ENCODE measurements at places on chromosomes 12 and 14.

DNA sequence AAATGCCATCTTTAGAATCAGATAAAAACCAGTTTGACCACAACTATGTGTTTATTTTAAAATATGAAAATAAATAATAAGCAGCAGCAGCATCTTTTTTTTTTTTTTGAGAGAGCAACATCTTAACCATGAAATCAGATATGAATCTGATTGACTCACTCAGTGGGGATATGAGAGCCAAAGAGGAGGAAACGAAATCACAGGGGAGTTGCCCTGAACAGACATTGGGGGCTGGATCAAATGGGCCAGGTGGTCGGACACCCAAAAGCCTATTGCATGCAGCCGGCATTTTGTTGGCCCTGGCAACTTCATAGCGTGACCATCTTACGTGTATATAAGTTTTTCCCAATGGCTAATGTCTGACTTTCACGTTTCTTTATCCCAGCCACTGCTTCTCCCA is 321.1 kb downstream of the NPAS3 start:
- no peak for DNase-seq

DNA sequence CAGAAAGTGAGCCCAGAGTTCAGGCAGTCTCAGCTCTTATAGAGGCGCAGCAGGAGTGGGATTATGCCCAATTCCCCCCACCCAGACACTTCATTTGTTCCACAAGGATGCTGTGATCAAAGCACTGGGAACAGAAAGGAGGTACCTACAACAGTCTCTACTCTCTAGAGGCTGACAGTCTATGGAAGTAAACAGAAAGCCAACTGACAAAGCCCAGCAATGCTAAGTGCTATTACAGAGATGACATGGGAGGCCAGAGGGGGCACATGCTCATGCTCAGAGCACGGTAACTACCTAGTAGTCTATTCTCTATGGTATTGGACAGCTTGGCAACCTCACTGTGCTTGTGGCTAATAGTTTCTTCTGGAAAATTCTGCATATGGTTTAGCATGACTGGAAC is 85.9 kb downstream of the STXBP6 start:
- DNase-seq: no peak

GRCh38 chr14:20494935-20495766 is 10.2 kb upstream of the RNASE10 start:
- no peak for DNase-seq

DNA sequence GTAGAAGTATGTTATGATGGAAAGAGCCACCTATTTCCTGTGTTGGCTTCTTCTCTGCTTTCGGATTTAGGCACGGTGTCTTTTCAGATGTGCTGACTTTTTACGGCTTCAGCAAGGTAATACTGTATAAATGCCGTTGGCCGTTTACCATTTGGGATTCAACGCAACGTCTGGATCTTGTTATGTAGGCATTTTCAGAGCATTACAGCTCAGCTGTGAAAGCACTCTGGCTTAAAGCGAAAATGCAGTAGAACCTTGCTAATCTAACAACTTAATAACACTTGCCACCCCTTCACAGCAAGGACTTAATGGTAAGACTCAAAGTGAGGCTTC is 229.9 kb downstream of the EFCAB11 start:
- DNase-seq: no peak

DNA sequence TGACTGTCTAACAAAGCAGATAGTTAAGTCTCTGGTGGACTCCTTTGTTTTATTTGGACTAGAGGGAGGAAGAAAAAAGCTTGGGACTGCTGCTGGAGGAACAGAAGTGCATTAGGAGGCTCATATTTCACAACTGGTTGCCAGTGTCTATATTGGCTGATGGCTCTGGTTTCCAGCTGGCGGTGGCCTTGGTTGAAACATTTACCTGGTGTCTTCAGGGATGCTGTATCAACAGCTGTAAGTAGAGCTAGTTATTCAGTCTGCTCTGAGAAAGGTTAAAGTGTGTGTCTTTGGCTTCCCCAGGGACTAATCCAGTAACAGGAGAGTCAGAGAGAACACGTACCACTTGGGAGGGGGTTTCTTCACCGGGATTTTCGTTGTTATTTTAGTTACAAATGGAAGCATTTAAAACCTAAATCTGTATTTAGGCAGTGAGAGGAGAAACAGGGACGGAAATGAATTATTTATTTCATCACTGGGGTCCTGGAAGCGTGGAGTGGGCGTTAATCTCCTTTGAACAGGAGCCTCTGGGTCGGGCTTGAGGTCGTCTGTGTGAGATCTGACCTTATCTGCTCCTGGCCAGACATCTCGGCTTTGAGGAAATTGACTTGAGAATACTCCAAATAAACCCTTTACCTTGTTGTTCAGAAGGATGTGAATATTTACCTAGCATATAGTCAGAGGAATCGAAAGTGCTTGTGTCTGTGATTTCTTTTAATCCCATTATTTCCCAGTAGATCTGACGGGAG is 149.9 kb downstream of the NRXN3 start:
- no peak for DNase-seq

DNA sequence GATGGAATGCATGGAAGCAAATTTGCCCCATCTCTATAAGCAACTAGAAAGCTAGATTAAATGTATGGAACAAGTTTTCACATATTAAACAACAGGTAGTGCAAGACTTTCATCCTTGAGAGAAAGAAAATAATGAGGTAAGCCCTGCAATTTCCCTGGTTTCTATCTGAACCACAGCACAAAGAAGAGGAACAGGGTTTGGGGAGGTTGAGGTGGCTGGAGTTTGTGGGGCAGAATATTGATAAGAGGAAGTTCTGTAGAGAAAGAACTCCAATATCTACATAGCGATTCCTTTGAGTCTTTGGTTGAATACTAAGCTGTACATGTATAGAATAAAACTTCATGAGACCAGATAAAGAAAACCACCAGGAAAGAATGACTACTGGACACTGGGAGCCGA is 96.3 kb upstream of the CCND2 start:
- no peak for DNase-seq

DNA sequence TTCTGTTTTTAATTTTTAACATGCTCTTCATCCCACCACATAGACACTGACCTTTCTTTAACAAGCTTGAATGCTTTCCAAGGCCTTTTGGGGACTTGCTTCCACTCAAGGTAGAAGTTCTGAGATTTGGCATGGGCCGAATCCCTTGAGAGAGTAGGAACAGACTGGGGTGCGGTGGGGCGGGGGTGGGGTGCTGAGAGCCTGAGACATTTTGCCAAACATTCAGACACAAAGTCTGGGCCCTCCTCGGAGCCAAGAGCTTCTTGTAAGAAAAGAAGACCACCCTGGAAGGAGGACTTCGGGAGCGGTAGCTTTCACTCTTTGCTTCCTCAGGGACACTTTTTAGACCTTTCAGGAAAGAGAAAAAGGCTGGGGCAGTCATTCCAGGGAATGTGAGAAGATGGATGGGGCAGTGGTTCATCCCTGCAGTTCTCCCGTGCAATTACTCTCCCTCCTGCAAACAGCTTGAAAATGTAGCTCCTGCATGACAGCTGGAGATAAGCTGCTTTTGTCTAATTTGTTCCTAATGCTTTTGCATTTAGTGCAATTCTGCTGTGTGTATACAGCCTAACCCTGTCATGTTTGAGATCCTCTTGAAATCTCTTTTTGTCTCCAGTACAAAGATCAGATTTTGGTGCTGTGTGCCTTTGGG is 16.3 kb upstream of the MYO1H start:
- no peak for DNase-seq

DNA sequence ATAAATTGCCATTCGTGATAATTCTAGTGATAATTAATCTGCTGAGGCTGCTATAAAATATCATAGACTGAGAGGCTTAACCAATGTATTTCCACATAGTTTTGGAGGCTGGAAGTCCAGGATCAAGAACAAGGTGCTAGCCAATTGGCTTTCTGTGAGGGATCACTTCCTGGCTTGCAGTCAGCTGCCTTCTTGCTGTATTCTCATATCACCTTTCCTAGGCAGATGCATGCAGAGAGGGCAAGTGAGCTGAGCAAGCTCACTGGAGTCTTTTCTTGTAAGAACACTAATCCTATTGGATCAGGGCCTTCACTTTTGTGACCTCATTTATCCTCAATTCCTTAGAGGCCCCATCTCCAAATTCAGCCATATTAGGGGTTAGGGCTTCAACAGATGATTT is 640.7 kb downstream of the DIO2 start:
- DNase-seq: no peak

DNA sequence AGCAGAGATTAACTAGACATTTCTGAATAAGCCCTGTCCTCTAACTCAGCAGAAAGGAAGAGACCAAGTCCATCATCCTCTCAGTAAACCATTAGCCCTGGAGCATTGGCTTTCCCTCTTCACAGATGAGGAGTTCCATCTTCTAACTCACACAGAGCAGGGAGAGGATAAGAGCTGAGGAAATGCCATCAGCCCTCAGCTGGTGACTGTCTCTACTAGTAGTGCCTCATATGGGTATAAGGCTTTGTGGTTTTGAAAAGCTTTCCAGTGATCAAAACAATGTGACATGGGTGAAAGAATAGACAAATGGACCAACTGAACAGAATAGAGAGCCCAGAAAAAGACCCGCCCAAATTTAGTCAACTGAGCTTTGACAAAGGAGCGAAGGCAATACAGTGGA is 197.2 kb upstream of the NUDT4 start:
- DNase-seq: no peak

GRCh38 chr14:65415613-65416012 is 3.1 kb downstream of the FUT8 start:
- no peak for DNase-seq

DNA sequence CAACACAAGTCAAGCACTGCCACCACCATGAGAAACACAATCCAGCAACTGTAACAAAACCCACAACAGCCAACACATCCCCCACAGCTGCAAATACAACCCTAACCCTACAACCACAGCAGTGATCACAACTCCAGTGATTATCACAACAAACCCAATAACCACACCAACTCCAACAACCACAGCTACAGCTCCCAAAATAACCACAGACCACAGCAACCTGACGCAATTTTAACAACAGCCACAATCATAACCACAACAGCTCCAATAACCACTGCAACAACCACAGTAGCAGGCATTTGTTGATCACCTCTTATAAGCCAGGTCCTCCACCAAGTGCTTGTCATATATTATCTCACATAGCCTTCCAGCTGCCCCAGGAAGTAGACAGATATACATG is 42.2 kb upstream of the FAM181A start:
- DNase-seq: no peak

DNA sequence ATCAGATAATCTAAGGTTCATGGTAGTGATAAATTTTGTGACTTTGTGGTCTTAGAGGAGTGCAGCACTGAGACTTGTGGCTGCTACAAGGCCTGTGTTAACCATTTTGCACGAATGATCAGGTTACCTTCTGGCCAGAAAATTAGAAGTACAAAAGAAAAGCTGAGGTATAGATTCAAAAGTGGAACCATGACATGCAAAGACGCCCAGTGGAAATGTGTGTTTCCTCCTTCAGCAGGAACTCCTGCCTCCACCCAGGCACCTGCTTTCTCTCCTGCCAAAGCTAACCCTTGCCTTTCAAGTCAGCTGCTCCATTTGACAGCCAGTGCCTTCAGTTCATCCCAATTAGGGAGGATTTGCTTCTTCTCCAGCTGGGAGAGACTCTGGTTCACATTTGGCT is 10.1 kb downstream of the PDE6H start:
- no peak for DNase-seq

GRCh38 chr14:49598485-49599300 is at the start of gene LRR1:
LRR1 (plus strand) TSS chr14:49598940; CDS start chr14:49599021, 81 bp downstream.
- peak; percentile 60 for DNase-seq

DNA sequence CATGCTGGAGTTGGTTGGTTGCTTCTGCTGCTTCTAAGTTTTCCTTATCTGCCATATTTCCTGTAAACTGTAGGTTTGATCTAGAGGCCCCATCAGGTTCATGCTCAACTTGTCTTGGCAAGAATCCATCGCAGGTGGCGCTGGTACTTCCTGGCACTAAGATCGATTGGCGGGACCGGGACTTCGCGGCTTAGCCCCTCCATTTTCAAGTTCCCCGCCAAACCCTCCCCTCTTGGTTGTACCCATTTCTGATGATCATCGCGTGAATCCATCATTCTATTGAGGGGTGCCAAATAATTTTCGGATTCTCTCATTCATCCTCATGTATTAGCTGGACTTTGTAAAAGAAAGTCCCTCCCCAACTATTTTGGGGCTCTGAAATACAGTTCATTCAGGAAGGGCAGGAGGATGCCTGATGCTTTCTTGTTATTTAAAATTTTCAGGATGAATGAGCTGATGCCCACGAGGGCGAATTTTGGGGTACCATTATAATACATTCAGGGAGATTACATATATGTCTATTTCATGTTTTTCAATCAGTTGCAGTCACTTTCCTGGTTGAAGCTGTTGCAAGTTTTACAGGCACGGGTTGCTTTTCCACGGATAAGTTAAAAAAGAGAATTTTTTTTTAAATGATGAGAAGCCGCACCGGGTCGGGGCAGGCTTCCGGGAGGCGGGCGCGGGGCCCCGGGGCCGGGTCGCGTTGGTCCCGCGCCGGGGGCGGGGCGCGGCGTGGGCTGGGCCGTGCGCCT is 395 bp upstream of the BRI3BP start:
- DNase-seq: peak; percentile 64

GRCh38 chr12:124098101-124098757 is 125.2 kb downstream of the ZNF664 start:
- no peak for DNase-seq

DNA sequence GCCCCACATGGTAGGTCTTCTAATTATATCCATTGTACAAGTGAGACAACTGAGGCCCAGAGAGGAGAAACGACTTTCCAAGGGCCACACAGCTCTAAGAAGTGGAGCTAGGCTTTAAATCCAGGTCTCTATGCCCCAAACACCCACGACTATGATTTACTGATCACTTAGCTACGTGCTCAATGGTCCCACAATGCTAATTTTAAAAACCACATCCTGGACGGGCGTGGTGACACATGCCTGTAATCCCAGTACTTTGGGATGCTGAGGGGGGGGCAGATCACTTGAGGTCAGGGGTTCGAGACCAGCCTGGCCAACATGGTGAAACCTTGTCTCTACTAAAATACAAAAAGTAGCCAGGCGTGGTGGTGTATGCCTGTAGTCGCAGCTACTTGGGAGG is 8.4 kb upstream of the MLEC start:
- DNase-seq: no peak

DNA sequence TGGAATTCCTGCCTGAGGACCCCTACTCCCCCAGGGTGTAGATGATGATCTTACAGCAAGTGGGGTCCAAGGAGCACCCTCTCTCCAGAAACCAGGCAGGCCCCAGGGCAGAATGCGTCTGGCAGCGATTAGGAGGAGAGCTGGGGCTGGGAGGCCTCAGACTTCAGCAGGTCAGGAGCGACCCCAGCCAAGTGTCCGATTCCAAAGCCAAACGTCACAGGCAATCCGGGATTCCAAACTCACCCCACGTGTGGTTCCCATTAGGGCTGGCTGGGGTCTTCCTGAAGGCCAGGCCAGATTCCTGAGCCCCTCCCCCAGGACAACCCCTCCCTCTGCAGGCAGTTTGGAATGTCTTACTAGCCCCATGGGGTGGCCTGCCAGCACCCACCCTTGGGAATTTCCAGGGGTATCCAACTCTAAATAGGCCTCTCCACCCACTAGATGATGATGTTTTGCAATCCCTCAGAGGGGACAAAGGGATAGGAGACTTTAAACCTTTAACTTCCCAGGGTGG is 17.3 kb upstream of the FIGNL2 start:
- no peak for DNase-seq

- DNase-seq: no peak
Observed at GRCh38 chr12:48767047-48767446, 21.8 kb downstream of the ADCY6 start.

Measured in stimulated activated CD8-positive, alpha-beta memory T cell treated with anti-CD3 and anti-CD28 coated beads, Interleukin-4, amount 100 ng/mL, for 1 hour (primary cell).